ENCODE measurements at places on chromosomes 3 and 15.

DNA sequence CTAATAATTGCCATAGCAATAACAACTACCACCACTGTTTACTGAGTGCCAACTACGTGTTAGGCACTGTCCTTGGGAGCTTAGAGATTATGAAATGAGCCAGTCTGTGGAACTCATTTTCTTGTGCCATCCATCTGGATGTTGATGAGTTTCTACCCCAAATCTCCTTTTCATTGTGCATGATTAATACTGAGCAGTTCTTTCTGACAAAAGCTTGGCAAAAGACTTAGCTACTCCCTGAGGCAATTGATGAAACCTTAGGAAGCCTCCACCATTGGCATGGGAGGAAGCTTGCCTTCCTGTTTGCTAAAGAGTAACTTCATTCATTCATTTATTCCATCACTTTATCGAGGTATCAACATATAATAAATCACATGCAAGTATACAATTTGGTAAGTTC, 39.8 kb downstream of the PRICKLE2 start:
- DNase-seq = no peak

- DNase-seq = peak; percentile 55
Observed at GRCh38 chr3:133464573-133464972, 64.7 kb downstream of the BFSP2 start.

DNA sequence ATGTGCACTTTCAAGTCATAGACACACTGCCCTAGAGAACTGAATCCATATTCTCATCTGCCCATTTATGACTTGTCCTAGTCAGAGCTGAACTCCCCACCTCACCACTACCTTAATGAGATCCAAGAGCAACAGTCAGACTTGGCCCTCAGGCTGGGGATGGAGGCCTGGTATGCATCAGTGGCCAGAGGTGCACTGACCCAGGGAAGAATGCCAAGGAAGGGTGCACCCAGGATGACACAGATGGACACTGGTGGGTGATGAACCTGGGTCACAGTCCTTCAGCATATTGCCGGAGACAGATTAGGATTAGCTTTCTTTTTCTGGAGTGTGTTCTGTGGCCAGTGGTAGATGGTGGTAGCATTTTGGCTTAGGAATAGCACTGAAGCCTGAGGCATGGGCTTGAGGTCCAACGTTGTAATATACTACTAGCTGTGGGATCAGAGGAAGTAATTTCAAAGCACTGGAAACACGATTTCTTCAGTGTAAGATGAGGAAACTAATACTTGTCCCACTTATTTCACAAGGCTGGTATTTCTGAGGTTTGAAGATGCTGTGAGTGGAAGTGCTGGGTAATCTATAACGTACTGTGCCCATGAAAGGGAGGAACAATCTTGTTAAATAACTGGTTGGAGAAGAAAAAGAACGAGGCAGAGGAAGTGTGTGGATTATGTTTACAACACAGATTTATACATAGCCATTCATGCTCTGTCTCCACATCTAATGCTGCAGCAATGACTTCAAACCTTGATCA, 265.0 kb downstream of the THRB start:
- DNase-seq = no peak

GRCh38 chr3:113953677-113954076, 5.9 kb downstream of the ZDHHC23 start:
- DNase-seq = no peak

DNA sequence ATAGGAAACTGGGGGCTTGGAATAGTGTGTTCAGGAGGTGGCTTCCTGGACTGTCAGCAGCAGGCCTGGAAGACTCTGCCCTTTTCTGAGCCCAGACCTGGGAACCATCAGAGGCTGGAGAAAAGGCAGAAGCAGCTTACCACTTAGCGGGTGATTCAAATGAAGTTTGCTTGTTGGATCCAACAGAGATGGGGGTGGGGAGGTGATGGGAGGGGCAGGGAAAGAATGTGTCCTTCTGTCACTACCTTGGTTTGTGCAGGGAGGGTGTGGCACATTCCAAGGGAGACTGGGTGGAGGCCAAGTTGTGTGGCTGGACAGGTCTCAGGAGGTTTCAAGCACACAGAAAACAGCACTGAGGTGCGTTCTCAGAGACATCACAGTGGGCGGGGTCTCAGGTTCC, 58.8 kb downstream of the TRAK1 start:
- DNase-seq = no peak

GRCh38 chr15:40245666-40246450, 7.0 kb downstream of the PAK6 start:
- DNase-seq = no peak

- DNase-seq = peak; percentile 83
Observed at GRCh38 chr3:125148836-125149235, 63.7 kb downstream of the SLC12A8 start.

DNA sequence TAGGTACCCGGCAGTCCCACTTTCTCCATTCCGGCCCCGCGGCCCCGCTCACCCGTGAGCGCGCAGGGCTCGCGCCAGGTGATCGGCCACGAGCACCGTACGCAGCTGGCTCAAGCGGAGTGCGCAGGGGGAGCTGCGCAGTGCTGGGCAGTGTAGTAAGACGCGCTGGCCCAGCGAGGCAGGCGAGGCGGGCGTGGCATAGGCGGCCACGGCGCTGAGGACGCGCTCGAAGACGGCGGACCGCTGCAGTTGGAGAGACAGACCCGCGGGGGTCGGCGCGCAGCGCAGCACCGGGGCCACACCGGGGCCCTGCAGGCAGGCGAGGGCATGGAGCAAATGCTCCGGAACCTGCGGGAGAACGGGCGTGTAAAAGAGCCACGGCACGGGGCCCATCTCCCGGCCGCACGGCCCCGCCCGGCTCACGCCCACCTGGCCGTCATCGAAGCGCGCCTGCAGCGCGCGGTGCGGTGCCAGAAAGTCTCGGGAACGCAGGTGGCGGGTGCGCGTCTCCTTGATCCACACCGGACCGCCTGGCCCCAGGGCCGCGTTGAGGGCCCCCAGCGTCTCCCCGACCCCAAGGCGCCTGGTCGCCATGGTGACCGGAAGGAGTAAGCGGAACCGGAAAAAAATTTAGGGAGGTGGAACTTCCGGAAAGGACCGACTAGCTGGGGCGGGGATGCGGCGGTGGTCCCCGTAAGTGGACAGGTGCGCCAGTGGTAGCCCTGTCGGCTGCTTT, at the start of gene DALRD3:
Gene DALRD3 (minus strand): TSS at position 610 of the 736 bp plus-strand sequence. CDS start 16 bp downstream, at position 594.
- DNase-seq = peak; percentile 51

- peak; percentile 42 for DNase-seq
Observed at GRCh38 chr3:191066669-191067068, 132.4 kb upstream of the OSTN start.

GRCh38 chr3:15611018-15611417, 9.5 kb downstream of the BTD start:
- DNase-seq = no peak

DNA sequence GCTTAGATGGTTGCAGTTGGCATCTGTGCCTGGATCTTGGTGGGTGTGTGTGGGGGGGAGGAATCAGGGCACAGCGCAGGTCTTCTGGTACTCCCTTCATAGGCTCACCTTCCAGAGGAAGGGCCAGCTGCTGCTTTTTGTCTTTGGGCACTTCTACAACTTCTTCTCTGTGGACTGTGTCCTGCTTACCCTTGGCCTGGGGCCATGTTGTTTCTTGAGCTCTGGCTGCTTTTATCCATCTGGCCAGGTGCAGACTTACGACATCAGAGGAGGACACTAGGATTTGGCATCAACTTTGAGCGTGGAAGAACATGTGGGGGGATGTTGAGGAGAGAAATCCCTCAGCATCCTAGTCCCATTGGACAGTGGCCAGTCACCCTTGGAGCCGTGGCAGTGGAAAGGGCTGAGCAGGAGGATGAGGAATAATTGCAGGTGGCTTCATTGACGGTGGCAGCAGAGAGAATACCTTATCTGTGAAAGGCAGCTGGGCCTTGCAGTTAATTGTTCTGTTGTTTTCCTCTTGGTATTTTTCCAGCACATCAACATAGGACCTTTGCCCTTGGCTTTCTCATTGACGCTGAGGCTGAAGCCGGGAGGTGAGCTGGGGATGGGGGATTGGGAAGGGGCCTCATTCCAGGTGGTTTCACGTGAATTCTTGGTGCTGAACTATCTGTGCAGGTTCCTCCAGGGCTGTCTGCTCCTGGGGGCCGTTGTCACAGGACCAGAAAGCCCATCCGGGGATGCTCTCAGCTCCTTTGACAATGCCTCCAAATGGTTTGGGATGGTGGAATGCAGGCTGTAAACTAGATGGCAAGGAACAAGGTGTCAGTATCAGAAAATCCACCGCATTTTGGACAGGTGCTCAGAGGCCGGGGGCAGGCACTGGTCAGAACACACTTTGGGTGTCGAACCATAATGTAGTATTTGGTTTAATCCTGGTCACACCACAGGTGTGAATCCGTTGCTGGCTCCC, 9.7 kb downstream of the EPHB1 start:
- no peak for DNase-seq

DNA sequence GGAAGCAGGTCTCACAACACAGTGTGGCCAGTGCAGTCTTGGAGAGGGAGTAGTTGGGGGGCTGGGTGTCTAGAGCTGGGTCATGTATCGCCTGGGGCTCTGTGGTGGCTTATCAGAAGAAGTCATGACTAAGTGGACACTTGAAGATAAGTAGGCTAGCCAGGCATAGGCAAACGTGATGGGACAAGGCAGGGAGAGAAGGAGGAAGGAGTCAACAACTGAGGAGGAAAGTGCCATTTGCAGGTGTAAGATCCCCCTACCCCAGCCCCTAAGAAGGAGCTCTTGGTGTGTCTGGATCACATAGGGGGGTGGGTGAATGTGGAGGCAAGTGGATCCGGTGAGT, 352.3 kb downstream of the LRTM1 start:
- DNase-seq = no peak

- DNase-seq = no peak
Observed at GRCh38 chr3:192215-192929, 4.2 kb upstream of the CHL1 start.

GRCh38 chr3:160106905-160107861, 118.0 kb upstream of the C3orf80 start:
- no peak for DNase-seq

DNA sequence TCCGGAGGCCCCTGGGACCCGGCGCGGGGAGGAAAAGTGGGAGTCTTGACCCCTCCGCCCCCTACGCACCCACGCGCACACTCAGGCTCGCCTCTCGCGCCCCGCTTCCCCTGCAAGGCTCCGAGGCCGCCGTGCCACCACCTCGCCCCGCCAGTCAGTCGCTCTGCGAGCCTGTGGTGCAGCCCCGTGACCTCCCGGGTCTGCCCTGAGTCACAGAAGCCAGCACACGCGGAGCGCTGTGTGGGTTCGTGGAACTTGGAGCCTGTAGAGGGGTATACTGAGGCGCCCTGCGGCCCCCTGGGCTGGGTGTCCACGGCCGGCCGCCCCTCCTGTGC, 380 bp upstream of the ALS2CL start:
- DNase-seq = peak; percentile 11

GRCh38 chr3:163768048-163768447, 1310.2 kb downstream of the SI start:
- no peak for DNase-seq

GRCh38 chr3:38313263-38313662, 31.2 kb downstream of the SLC22A14 start:
- no peak for DNase-seq
